ENCODE measurements at places on chromosomes 13 and 19.

DNA sequence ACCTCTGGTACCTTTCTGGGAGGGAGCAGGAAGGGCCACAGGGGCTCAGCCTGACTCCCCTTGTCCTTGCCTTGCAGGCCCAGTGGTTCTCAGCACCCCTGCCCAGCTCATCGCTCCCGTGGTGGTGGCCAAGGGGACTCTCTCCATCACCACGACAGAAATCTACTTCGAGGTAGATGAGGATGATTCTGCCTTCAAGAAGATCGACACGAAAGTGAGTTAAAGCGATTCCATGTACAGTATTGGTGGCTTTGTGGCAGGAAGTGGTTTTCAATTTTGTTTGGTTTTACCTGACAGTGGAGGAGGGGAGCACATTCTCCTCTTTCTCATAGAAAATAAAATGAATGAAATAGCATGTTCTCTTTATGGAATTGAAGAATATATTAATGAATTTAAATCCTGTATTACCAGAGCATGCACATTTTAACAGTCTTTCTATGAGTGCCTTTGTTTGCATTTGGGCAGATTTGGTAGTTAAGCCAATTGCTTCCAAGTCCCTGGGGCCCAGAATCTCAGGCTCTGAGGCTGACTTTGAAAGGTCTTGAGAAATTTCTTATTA, 4.1 kb downstream of the MAB21L1 start:
- DNase-seq = no peak

DNA sequence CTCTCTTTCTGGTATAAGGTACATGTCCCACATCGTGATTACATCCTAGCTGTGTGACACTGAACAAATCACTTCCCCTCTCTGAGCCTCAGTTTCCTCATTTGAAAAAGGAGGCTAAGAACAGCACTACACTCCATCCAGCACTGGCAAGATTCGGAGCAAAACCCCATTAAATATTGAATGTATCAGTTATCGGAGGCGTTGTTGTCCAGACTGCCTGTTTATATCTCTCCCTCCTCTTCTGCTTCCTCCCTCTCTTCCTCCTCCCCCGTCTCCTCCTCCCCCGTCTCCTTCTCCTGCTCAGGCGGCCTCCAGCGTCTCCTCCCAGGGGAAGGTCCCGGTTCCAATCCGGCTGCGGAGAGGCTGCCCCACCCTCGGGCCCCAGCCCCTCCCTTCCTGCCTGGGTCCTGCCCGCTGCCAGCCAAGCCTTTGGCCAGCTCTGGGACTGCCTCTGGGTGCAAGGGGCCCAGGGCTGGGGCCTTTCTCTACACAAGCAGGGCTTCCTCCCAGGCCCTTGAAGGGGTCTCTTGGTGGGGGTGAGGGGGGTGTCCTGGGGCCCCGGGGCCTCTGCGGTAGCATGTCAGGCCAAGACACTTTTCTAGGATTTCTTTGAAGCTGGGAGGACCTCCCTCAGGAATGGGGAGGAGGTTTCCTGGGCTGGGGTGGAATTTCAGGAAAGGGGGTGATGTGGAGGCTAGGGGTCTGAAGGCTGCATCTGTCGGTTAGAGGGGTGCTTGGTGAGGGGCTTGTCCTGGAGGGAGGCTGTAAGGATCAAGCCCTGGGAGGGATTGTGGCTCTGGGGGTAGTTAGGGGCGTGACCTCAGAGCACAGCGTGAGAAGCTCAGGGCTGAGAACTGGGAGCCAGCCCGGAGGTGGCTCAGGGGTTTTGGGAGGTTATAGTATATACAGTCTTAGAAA, 1.9 kb downstream of the RRAS start:
- no peak for DNase-seq

DNA sequence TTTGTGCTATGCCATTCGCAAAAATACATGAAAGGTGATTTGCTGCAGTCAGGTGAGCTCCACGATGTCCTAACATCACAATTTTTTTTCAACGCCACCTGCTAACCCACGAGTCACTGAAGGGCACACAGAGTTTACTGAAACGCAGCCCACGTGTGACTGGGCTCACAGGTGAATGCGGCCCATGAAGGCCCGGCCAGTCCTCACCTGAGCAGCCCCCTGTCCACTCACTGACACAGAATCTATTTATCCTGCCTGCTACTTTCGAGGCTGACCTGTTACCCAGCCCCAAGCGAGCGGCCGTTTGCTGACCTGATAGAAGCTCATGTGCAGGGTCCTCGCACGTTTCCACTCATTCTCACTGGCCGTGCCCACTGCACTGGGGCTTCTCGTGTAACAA, 121.9 kb upstream of the SOX1 start:
- DNase-seq = no peak

DNA sequence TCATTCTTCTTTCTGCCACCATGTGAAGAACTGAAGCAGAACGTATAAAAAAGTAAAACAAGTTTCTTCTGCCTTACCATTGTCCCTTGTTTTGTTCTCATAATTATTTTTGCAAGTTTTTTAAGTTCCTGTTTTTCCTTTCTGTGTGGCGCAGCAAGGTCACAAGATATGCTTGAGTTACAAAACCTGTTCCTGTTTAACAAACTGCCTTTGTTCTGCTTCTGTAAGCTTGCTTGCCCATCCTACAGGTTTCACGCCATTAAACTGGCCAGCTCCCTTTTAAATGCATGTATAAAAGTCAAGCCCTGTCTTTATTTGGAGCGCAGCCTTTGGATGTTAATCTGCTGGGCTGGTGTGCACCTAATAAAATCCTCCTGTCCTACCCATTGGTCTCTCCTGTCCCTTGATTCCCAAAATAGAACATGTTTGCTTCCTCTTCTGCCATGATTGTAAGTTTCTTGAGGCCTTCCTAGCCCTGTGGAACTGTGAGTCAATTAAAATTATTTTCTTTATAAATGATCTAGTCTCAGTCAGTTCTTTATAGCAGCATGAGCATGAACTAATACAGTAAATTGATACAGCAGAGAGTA, 1115.4 kb downstream of the SLITRK1 start:
- no peak for DNase-seq

Data from renal cortex interstitium (tissue), 15 donors.